ENCODE measurements at places on chromosomes 2 and 18.

DNA sequence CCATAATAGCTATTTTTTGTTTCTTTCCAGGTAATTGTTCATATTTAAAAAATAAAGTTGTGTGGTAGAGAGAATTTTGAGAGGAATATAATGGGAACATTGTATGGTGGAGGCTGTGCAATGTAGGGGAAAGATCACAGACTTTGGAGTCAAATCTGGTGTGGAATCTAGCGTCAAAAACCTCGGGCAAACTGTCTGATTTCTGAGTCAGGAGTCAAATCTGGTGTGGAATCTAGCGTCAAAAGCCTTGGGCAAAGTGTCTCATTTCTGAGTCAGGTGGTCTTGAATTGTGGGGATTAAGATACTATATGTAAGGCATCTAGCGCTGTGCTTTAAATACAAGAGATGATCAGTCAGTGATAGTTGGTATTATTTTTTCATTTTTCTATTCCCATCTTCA lies 5.1 kb downstream of the PTPN4 start:
- DNase-seq = no peak

- DNase-seq = no peak
Observed at GRCh38 chr2:176496761-176497160, 227.5 kb downstream of the MTX2 start.

GRCh38 chr2:173653432-173653805 lies 298.7 kb downstream of the CDCA7 start:
- no peak for DNase-seq

GRCh38 chr2:127735537-127736399 lies 34.5 kb downstream of the SFT2D3 start:
- DNase-seq = no peak

DNA sequence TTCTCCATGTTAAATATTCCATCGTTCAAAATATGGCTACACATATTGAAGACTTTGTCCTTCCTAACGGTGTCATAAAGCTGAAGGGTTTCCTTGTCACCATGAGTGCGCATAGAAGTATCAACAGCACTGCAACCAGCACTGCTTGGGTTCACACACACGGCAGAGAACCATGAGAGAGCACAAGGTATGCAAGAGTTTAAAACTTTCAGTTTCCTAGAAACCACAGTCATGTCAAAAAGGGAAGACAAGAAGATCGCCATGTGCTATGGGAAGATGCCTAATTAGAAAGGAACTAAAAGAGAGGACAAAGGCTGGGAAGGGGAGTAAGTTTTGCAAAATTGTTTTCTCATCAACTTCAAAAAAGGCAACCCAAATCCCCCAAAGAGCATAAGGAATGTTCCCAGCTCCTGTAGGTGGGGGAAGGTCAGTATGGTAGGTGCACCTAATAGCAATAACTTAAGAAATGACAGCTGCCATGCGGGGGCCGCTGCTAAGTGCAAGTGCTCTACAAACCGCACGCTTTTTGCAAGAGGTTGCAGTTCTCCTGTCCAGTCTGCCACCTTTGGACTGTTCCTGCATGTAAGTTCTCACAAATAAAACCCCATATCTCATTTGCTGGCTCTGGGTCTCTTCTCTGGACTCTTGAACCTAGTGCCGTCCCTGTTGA lies 136.8 kb downstream of the TMEM163 start:
- DNase-seq = peak; percentile 17

GRCh38 chr2:120228503-120228902 lies 5.3 kb upstream of the TMEM185B start:
- DNase-seq = peak; percentile 35

DNA sequence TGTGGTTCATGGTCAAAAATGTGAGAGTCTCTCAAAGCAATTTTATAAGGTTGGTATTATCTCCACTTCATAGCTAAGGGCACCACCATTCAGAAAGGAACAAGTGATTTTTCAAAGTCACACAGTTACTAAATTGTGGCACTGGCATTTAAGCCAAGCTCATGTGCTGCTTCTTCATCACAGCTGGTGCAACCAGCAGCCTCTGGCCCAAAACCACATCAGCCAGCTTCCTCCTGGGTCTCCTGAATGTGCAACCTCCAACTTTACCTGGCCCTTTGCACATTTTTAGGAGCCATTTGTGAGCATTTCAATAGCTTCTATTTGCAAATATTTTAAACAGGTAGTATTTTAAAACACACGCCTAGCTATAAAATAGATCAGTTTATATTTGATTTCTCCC lies 293.7 kb downstream of the BCL11A start:
- DNase-seq = no peak

GRCh38 chr18:48788373-48788772 lies 162.4 kb downstream of the SMAD7 start:
- no peak for DNase-seq

DNA sequence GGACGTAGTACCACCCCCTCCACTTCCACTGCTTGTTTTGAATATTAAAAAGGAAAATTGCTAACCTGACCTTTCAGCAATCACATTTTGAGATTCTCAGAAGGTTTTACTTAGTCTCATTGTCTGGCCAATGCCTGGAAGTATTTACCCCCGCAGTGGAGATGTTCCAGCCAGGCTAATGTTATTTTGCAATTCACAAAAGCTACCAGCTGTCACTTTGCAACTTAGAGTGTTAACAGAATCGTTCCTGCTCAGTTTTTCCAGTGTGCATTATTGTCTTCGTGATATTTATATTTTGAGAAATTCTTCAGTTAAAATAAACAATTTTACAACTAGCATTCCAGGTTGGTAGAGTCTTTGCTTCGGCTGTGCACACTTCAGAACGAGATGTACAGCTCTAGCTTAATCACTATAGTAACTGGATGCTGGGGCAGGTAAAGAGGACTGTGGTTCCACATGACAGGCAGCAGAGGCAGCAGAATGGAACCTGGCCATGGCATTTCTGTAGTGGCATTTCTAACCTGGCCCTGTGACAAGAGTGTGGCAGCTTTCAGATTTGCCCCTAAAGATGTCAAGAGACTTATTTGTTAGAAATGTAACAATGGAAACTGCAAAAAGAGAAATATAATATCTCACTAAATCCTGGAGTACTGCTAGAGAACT lies 85.1 kb downstream of the DTNA start:
- DNase-seq = no peak

DNA sequence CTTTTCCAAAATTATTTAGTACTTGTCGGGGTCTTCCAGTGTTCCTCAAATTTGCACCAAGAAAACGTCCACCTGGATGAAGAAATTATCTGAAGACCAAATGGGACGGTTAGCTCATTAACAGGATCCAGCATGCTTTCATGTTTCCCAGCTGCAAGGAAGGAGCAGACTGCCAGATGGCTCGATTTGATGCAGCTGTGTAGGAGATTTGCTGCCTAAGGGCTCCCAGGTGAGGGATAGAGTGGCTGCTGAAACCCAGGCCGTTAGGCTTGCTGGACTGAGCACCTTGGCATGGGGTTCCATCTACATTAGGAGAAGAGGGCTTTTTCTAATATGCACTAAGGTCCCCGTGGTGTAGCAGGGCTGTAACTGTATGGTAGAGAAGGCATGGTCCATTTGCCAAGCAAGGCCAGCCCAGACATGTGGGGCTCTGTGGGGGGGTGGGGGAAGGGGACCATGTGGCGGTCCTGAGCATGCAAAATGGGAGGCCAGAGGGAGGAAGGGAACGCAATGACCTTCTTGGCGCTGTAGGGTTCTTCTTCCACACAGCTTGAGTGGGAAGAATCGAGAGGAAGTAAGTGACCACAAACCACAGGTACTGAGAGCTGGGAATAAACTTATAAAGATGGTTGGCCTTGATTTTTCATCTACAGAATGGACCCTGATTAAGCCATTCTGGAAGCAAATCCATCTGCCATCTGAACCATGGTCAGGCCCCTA lies 144.0 kb downstream of the TMEM163 start:
- no peak for DNase-seq

DNA sequence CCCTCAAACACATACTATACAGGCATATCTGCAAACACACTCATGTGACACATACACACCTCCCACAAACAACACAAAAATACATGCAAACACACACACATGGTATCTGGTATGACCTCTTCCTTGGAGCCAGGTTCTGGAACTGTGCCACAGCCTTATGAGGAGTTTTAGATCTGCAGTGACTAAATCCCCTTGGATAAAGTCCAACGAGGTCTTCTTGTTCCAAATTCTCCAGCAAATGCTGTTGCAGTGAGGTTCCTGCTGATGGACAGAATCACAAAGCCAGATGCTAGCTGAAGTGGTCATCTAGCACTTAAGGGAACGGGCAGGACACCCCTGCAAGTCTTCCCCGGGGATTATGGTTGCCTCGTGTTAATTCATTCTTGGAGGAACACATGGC lies 54.5 kb upstream of the DAPL1 start:
- no peak for DNase-seq

- peak; percentile 33 for DNase-seq
Observed at GRCh38 chr18:21167641-21168377, 56.2 kb upstream of the ROCK1 start.

DNA sequence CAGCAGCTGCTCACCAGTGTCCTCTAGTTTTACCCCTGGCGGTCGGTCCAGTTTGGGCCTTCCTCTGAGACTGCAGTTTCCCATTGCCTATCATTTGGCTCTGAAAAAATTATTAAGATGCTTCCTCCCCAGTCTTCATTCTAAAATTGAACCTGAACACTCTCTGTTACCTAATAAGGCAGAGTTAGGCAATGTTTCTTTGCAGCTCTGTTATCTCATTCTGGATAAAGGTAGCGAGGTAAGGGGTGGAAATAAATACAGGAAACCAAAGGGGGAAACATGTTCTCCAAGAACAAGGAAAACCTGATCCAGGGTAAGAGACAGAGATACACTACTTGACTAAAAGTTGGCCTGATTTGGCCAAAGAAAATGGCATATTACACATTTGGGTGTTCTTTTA lies 91.0 kb upstream of the FZD5 start:
- no peak for DNase-seq

DNA sequence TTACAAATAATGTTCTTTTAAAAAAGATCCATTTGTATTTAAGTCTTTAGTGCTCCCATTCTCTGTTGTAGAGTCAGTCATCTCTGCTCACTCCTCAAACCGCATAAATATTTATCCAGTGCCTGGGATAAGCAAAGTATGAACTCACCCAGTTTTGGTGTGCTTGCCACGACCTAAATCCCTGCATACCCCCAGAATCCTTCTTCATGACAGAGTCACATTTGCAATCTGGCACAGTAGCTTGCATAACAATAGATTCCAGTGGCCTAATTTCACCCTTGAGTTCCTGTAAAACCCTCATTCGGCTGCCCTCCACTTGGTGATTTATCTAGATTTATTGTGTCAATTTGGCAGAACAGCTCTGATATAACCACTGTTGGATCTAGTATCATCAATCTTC lies 92.9 kb downstream of the DTNA start:
- no peak for DNase-seq

DNA sequence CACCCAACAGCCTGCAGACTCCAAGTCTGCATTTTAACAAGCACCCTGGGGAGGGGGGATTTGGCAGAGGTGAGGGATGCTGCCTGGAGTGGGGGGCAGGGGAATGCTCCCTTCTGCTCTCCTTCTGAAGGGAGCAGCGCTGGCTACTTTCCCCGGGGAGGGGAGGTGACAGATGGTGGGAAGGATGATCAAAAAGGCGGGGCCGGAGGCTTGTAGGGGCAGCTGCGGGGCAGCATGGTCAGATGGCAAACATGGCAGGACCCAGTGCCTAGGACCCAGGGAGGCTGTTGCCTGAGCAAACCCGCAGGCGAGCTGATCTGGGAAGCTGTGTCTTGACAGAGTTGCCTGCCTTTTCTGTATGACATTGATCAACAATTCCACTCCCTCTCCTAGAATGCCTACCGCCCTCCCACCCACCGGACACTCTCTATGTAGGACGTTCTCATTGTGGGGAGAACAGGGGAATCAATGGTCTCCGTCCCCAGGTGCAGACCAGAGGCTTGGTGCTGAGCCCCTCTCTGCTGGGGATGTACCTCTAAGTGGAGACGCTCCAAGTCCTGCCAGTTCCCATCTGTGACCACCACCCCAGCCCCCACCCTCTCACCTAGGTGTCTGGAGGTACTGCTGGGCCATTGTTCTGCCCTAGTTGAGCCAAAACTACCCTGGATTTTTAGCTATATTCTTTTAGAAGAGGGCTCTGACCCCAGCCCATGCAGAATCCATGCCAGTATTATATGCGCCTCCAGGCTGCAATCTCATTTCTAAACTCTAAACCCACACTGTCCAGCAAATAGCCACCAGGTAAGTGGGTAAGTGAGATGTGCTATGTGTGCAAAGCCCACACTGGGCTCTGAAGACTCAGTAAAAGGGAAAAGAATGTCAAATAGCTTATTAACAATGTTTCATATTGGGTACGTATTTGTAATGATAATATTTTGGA lies 89.7 kb upstream of the SEC11C start:
- DNase-seq = no peak

- DNase-seq = no peak
Observed at GRCh38 chr2:201938156-201938775, 95.4 kb upstream of the FZD7 start.

GRCh38 chr2:126784045-126784444 lies 114.6 kb upstream of the TEX51 start:
- DNase-seq = peak; percentile 18

DNA sequence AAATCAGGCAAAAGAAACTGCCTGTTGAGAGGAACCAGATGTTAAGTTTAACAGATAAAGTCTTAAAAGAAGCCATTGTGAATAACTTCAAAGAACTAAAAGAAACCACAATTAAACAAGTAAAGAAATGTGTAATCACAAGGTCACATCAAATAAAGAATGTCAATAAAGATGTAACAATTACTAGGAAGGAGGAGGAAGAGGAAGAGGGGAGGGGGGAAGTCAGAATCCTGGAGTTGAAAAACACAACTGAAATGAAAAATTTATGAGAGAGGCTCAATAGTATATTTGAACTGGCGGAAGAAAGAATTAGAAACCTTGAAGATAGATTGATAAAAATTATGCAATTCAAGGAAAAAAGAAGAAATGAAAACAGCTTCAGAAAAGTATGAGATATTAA lies 88.4 kb upstream of the CRIM1 start:
- DNase-seq = no peak

GRCh38 chr18:42941021-42941420 lies 174.5 kb downstream of the RIT2 start:
- no peak for DNase-seq
